CD4-positive, CD25-positive, alpha-beta regulatory T cell (primary cell): ENCODE measurements at places on chromosomes 11 and 22.

GRCh38 chr11:68946416-68947090, 34.2 kb downstream of the MRGPRD start:
- H3K4me1 ChIP-seq = no peaks in the 10 kb centered on the region
- DNase-seq = no peak
- H3K27ac ChIP-seq = no peak overlapping the region
- no peaks in the 10 kb centered on the region for H3K27me3 ChIP-seq

- no peak for DNase-seq
- no peak overlapping the region for H3K27ac ChIP-seq
- no peak overlapping the region for H3K4me3 ChIP-seq
- H3K36me3 ChIP-seq = peaks cover 41% of the 10 kb centered on the region
These were observed 39.5 kb downstream of the XRRA1 start for GRCh38 chr11:74909385-74909784.

DNA sequence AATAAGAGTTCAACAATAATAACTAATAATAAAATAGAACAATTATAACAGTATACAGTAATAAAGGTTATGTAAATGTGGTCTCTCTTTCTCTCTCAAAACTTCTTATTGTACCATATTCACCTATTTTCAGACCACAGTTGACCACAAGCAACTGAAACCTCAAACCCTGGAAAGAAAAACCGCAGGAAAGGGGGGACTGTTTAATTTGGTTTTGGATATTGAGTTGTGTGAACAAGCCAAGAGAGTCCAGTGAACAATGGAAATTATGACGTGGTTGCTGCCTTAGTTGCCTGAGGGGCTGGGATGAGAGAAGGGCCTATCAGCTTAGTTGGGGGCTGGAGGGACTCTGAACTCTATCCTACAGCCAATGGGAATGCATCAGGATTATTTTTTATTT, 178.7 kb upstream of the POU2AF2 start:
- DNase-seq = no peak
- no peak overlapping the region for H3K27ac ChIP-seq
- H3K36me3 ChIP-seq = no peaks in the 10 kb centered on the region
- H3K4me1 ChIP-seq = no peaks in the 10 kb centered on the region
- H3K27me3 ChIP-seq = no peaks in the 10 kb centered on the region
- no peak overlapping the region for H3K4me3 ChIP-seq

DNA sequence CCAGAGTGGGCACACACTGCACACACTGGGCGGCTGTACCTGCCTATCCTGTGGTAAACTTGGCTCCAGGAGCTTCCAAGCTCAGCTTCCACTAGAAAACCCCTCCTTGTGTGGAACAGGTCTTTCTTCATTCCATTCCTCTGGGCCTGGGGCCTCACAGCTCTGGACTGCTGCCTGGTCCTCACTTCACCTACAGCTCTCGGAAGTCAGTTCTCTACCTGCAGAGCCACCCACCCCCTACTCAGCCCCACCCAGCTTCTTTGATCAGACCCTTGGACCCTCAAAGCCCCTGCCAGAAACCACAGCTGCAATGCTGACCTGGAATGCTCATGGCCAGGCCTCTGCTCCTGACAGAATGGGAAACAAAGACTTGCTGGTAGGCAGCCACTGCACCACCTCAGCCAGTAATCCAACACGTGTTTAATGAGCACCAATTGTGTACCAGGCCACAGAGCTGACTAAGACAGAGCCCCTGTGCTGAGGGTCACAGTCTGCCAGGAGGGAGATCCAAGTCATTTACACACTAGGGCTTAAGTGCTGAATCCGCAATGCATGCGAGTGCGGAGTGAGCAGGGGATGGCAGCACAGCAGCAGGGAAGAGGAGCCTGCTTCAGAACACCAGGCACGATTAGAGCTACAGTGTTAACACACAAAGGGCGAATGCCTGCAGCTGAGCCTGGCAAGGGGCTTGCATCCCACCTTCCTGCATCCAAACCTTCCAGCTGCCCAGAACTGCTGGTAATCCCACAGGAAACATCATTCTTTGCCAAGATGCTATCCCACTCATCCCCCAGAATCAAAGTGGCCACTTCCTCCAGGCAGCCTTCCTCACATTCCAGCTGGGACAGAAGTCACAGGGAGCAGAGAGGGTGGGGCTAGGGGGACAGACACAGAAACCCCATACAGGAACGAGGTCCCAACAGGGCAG, 4.6 kb downstream of the GNB1L start:
- H3K27ac ChIP-seq = no peak overlapping the region
- peaks cover 41% of the 10 kb centered on the region for H3K4me1 ChIP-seq
- no peak overlapping the region for H3K4me3 ChIP-seq
- no peak for DNase-seq
- peaks cover 20% of the 10 kb centered on the region for H3K36me3 ChIP-seq

GRCh38 chr11:3709977-3710376, 38.8 kb upstream of the CHRNA10 start:
- no peak overlapping the region for H3K27ac ChIP-seq
- H3K4me3 ChIP-seq = no peak overlapping the region
- H3K27me3 ChIP-seq = no peaks in the 10 kb centered on the region
- H3K36me3 ChIP-seq = peaks cover 80% of the 10 kb centered on the region

DNA sequence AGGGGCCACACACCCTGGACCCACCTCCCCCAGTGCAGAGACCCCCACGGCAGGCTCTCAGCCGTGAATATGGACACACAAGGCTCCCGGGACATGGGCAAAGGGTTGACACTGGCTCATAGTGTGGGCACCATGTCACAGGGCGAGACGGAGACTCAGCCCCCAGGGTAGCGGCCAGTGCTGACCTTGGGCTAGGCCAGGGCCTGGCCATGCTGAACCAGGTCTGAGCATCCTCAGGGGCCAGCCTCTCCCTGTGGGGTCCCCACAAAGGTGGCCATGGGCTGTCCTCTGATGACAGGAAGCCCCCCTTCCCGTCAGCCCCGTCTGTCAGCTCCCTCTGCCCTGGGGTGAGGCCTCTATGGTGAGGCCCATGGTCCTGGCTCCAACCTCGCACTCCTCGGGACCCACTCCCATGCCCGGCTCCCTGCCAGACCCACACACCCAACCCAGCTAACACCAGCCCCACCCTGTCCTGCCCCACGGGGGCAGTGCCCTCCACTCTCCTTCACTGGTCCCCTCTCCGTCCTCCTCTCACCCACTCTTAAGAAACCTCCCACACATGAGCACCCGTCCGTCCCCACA, 19.0 kb upstream of the PRODH start:
- H3K36me3 ChIP-seq = no peaks in the 10 kb centered on the region
- H3K27me3 ChIP-seq = no peaks in the 10 kb centered on the region
- no peak overlapping the region for H3K4me3 ChIP-seq

DNA sequence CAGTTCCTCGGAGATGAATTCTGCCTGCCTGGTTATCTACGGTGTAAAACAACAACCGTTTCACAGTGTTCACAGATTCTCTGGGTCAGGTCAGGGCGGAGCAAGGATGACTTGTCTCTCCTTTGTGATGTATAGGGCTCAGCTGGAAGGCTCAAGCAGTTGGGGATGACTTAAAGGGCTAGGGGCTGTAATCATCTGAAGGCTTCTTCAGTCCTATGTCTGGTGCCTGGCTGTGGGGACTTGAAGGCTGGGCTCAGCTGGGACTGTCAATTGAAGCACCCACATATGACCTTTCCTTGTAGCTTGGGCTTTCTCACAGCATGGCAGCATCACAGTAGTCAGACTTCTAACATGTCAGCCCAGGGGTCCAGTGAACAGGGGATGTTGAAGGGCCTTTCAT, 29.3 kb downstream of the EIF3F start:
- H3K27ac ChIP-seq = no peak overlapping the region
- peaks cover 29% of the 10 kb centered on the region for H3K27me3 ChIP-seq
- no peak for DNase-seq
- H3K4me1 ChIP-seq = peaks cover 17% of the 10 kb centered on the region
- H3K4me3 ChIP-seq = no peak overlapping the region
- no peaks in the 10 kb centered on the region for H3K36me3 ChIP-seq

GRCh38 chr11:14544611-14545010, 24.4 kb upstream of the PSMA1 start:
- no peak for DNase-seq
- H3K4me1 ChIP-seq = no peaks in the 10 kb centered on the region
- no peaks in the 10 kb centered on the region for H3K36me3 ChIP-seq
- H3K27ac ChIP-seq = no peak overlapping the region
